ENCODE measurements at places on chromosomes 6 and 20.

GRCh38 chr20:62758226-62758912, 37.9 kb upstream of the MRGBP start:
- DNase-seq = no peak

GRCh38 chr6:3888153-3888957, 39.2 kb downstream of the FAM50B start:
- DNase-seq = no peak

DNA sequence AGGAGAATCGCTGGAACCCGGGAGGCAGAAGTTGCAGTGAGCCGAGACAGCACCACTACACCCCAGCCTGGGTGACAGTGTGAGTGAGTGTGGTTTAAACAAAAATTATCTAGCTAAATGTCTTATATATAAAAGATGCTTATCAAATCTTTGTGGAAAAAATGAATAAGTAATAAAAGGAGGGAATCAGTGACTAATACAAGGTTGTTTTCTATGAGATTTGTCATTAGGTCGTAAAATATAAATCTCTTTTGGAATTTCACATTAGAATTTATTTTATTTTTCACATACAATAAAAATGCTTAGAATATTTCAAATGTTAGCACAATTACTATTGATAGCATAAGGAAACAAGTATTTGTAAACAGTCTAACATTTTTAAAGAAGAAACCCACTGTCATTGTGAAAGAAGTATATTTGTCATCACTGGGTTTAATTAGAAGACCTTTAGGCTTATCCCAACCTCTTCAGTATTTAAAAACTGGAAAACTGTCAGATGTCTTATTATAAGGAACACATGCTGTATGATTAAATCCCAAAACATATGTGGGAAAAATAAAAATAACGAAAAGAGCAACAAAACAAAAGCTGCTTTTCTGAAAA, 47.1 kb downstream of the ASCC3 start:
- DNase-seq = no peak

DNA sequence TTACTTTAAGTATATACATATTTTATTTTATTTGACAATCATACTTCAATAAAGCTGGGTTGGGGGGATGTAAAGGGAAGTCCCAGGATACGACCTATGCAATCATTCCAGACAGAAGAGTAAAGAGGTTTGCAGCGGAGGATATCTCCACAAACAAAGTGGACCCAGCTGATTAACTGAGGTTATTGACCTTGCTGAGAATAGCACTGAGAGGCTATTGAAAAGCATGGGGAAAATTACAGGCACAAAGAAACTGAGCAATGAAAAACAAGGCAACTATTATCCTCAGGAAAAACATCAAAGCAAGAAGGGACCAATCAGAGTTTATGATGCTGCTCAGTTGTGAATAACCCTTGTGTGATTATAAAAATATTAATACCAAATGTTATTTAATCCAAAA, 32.6 kb downstream of the SERPINB1 start:
- DNase-seq = no peak

DNA sequence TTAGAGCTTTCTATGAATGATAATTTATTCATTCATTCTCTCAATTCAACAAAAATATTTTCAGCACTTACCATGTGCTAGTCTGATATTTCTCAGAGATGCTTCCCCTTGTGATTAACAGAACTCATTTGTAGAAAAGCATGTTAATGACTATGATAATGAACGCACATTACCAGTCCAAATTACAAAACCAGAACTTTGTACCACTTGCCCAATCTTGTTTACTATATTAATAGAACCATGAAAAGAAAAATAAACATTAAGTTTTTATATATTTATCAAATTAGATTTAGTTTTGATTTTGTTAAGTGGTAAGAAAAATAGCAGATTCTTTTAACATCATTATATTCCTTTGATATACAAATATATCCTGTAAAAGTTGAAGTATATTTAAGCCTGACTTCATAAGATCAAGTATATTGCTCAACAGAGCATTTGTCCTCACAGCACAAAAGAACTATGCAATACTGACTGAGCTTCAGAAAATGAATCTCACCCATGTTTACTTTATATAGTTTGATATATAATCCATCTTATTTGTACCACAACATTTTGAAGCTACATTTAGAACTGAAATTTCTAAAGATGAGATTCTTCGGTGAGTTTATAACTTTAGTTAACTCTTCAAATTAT, 48.9 kb downstream of the TMEM244 start:
- no peak for DNase-seq

GRCh38 chr6:129992881-129993280, 25.5 kb upstream of the L3MBTL3 start:
- DNase-seq = no peak

GRCh38 chr20:57621421-57622200, 1.4 kb upstream of the ZBP1 start:
- DNase-seq = no peak

DNA sequence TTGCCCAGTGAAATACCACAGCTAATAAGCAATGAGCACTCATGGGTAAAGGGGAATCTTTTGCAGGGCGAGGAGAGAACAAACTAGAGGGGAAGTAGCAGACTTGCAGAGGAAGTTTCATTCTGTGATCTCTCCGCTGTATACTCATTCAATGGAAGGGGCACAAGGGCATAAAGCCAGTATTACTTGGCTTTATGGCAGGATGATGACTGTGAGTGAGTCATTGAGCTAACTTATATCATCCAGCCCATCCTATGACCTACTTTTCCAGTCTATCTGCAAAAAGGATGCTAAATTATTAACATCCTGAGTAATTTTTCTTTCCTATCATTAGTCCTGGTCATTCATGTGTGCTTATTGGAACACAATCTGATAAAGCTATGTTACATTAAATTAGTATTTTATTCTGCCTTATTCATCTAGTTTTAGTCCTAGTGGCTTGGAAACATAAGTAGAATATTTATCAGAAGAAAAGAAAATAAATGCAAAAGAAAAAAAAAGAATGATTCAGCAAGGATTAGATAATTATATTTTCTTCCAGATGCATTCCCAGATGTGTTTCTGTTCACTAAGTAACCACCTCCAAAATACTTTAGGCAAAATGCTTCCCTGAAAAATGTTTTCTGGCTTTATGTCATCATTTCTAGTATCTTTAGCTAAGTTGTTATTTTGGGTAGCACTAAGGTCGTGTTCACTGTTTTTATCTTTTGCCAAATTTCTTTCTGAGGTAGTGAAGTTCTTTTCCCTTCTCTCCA, 471.7 kb downstream of the CDKAL1 start:
- no peak for DNase-seq

GRCh38 chr6:96917098-96917497, 7.4 kb upstream of the KLHL32 start:
- no peak for DNase-seq

DNA sequence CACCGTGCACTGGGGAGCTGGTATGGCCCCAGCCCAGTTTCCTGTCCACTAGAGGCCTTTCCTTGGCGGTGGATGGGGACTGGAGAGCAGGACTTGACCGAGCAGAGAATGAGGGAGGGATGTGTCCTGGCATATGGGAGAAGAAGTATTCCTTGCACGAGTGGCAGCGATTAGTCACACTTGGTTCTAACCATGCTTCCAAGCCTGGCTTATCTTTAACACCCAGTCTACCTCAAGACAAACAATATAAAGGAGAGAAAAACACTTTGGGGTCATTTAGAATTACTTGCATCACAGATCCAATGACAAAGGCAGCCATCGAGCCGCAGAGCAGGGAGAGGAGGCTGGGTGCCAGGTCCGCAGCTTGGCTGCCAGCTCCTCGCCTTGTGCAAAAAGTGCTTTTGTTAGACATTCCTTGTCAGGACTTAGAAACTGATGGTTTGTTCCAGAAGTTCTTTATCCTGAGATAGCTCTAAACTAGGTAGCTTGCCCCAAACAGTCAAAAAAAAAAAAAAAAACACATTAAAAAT, 214.9 kb upstream of the GMDS start:
- no peak for DNase-seq
